ENCODE measurements at places on chromosomes 6 and 20.

- DNase-seq, result no peak
Measured at GRCh38 chr6:75409286-75409685, 84.3 kb downstream of the FILIP1 start.

DNA sequence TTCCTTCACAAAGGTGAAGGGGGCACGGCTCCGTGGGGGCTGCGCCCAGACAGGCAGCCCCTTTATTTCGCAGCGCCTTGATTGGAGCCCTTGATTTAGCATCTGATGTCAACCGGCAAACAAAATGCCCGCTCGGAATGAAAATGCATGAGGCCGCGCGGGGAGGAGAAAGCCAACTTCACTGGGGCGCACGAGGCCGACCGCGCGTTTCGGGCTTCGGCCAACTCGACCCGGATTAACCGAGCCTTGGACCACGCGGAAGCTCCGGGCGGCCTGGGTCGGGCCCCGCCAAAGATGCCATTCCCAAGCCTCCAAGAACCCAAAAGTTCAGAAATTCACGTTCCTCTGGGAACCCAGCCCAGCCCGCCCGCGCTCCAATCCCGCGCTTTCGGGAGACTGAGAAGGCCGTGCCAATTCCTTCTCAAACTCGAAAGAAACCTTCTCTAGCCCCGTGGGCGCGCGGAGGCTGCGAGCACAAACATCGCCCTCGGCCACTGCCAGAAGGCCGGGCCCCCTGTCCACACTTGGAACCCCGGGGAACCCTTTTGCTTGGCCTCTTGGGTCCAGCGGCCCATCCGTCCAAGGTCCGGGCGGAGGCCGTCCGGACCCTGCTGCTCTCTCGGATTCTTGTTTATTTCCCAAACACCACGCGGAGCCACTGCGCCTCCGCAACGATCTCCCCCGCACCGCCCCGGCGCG is 879 bp upstream of the INSM1 start:
- DNase-seq, result no peak

- DNase-seq, result no peak
Measured at GRCh38 chr20:47054506-47054905, 159.9 kb downstream of the EYA2 start.

- DNase-seq, result no peak
Measured at GRCh38 chr6:75609639-75610590, 8.2 kb downstream of the SENP6 start.

DNA sequence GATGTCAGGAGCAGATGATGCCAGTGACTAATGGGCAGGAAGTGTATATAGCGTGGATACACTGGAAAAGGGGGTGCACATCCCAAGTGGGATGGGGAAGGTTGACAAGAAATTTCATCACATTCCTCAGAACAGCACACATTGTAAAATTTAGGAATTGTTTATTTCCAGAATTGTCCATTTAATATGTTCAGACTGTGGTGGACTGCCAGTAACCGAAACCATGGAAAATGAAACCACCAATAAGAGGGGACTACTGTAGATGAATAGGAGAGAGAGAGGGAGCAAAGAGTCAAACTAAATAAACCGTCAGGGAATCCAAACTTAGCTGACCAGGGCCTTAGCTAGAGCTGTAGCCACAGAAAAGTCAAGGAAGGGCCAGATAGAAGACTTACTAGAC is 164.4 kb upstream of the PRDM1 start:
- no peak for DNase-seq

- DNase-seq, result no peak
Measured at GRCh38 chr6:104908031-104908887, 48.5 kb upstream of the HACE1 start.
